ENCODE measurements at places on chromosomes 16 and 17.

DNA sequence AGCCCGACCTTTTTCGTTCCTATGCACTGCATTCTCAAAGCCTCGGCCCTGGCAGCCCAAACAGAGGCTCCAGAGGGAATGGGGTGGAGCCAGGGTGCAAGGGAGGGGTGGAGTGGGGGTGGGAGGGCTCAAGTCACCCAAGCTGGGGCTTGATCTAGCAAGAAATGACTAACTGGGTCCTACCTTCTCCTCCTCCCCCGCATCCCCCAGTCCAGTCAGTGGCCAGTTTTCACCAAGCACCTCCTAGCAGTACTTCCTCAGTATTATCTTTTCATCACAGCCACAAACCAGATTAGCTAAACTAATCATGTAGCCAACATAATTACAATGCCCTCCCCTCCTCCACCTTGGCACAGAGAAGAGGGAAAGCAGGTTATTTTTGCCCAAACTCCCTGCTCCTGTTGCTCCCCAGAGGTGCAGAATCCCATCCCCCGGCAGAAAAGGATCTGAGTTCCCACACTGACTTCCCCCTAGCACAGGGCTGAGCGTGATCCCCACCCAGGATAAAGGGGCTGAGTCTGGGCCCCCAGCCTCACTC is 2.2 kb downstream of the JUP start:
- no peak for DNase-seq

GRCh38 chr17:55673743-55674506 is 48.7 kb downstream of the TMEM100 start:
- DNase-seq, result peak; percentile 14

DNA sequence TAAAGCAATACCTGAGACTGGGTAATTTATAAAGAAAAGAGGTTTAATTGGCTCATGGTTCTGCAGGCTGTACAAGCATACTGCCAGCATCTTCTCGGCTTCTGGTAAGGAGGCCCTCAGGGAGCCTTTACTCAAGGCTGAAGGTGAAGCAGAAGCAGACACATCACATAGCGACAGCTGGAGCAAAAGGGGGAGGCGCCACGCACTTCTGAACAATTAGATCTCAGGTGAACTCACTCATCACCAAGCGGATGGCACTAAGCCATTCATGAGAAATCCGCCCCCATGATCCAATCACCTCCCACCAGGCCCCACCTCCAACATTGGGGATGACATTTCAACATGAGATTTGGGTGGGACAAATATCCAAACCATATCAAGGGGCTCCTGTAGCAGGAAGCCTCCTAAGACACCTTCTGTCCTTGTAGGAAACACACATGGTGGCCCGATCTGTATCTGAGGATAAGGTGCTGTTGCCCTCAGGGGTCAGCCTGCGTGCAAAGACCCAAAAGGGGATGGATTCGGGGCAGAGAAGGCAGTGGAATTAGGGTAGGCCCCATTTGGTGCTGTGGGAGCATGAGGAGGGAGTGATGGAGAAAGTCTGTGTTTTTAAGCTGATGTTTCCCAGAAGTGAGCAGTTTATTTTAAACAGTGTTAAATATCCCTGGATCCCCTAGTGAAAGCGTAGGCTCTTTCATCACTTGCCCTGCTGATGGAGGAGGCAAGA is 23.0 kb downstream of the IL21R start:
- DNase-seq, result no peak

GRCh38 chr17:72554508-72554907 is 433.7 kb downstream of the SOX9 start:
- DNase-seq, result no peak

DNA sequence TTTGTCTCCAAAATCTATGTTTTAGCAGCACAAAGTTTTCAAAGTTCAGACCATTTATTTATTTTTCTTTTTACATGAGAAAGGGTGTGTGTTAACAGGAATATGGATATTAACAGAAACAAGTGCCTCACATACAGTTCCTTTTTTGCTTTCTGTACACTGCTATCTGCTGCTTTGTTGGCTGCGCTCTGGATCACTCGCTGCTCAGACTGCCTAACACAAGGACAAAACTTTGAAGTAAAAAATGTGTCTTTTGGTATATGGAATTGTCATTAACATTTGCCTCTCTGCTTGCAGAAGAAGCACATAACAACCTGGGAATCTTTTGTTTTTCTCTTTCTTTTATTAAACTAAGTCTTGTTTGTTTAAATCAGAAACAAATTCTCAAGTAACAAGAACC is 262.8 kb downstream of the ZFHX3 start:
- no peak for DNase-seq

GRCh38 chr16:8867932-8868415 is 832 bp downstream of the CARHSP1 start:
- no peak for DNase-seq

DNA sequence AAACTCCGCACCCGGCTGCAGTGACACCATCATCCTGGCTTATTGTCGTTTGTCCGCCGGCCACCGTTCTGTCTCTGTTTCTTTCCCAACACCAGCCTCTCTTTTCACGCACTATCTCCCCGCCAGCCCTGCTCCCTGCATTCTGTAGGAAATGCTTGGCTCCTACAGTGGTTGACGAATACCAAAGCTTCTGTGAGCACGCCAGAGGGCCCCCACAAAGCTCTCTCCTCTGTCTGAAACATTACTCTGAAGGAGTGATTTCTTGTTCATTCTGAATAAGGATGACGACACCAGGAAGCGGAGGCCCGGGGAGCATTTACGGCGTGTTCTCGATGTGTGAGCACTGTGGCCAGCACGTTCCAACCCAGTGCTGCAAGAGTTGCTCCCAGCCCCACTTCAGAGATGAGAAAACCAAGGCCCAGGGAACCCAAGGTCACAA is 58.8 kb downstream of the ADCY9 start:
- no peak for DNase-seq
